Left kidney (tissue), 8 donors: ENCODE measurements at places on chromosomes 2 and 18.

GRCh38 chr18:43931439-43931838 lies 654.1 kb upstream of the SYT4 start:
- no peak for DNase-seq

DNA sequence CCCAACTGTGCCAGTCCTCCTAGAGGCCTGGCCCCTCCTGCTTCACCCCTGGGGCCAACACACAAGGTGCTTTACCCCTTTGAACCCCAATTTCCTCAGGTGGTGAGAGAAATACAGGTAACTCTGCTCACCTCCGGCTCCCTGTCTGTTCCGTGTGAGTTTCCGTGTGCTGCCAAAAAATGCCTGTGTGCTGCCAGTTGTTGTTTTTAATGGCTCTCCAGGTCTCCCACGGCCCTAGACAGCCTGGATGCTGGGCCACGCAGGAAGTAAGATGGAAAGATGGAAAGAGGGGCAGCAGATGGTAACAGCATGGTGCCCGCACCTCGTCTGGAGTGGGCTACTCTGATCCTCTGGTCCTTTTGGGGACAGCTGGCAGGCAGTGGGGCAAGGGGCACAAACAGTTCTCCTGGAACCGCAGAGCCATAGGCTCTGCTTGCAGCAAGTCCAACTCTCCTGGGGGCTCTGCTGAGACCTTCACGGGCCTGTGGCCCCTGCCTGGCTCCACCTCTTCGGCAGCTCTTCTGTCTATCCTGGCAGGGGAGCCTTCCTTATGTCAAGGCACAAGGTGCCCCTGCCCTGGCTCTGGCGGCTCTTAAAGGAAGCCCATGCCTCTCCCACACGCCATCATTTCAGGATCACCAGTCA lies 4.3 kb upstream of the ARHGEF4 start:
- DNase-seq, result no peak

GRCh38 chr2:144645083-144645778 lies 125.3 kb upstream of the ZEB2 start:
- no peak for DNase-seq

DNA sequence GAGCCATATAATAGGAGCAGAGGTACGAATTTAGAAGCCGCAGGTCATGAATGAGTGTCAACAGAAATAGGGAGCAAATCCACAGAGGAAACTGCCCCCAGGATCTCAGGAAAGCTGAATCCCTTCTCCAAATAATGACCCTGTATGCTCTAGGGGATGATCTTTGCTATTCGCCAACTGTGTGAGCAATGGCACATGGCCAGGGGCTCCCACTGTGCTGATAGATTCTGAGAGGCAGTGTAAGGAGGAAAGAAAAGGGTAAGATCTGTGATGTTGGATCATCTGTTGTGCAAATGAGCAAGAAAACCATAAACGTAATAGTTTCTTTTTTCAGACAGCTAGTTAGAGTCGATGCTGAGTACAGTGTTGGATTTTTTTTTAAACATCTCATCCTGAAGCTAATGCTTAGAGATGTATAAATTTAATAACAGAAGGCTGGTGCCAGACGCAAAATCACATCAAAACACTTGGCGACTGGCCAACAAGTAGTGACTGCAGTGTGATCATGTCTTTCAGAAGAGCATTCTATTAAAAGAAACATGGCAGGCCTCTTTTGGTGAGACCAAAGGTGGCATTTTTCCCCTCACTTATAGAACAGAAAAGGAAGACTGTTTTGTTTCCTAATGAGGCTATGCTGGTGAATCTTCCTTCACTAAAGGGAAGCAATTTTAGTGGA lies 77.4 kb downstream of the ABCA12 start:
- no peak for DNase-seq

- peak; percentile 11 for DNase-seq
These were observed 1.3 kb downstream of the PTPN2 start for GRCh38 chr18:12882453-12883371.

DNA sequence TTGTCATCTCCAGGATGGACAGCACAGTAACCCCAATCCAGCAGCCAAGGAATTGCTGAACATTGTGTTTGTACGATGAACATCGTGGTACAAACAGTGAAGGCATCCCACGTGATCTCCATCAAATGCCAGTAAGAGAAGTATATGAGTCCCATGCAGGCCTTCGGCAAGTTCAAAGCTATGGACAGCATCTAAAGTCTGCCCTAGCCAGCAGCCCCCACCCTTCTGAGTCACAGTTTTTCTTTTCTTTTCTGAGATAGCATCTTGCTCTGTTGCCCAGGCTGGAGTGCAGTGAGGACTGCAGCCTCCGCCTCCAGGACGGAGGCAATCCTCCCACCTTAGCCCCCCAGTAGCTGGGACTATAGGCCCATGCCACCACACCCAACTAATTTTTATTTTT lies 71.0 kb upstream of the SRD5A2 start:
- DNase-seq, result no peak

- DNase-seq, result no peak
These were observed 70.0 kb downstream of the SLC25A12 start for GRCh38 chr2:171824086-171824485.

DNA sequence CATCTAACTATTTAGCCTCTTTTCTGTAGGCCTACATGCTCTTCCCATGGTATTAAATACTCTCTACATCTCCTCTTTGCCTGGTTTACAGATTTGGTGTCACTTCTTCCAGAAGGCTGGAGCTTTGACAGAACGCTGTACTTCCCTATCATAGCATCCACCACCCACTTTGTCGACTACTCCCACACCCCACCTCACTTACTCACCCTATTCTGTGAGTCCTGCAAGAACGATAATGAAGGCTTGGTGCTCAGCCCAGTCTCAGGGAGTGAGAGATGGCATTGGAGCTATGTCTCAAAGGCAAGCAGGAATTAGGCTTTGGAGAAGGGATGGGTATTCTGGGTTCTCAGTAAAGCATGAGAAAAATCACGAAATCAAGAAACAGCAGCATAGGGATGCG lies 20.3 kb upstream of the KDM3A start:
- DNase-seq, result no peak

- no peak for DNase-seq
These were observed 506.6 kb downstream of the PLCL1 start for GRCh38 chr2:198311020-198311419.

DNA sequence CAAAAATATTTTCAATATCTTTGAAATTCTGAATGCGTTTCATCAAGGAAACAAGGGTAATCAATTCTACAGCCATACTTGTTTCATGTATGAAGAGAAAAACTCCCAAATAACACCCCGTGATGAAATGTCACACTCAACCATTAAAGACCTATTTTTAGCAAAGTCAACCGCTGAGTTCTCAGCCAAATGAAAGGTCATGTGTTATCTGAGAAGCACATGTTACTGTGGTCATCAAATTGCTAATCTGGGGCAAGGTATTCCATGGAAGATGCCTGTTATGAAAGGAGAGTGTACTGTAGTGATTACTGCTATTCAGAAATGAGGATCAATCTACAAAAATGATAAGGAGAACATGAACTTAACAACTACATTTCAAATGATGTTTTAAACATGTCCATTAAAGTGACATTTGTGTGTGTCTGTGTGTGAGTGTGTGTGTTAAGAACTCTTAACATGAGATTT lies 126.7 kb downstream of the BCL2 start:
- no peak for DNase-seq

- no peak for DNase-seq
These were observed 158.4 kb downstream of the BCL2 start for GRCh38 chr18:63161032-63161760.

DNA sequence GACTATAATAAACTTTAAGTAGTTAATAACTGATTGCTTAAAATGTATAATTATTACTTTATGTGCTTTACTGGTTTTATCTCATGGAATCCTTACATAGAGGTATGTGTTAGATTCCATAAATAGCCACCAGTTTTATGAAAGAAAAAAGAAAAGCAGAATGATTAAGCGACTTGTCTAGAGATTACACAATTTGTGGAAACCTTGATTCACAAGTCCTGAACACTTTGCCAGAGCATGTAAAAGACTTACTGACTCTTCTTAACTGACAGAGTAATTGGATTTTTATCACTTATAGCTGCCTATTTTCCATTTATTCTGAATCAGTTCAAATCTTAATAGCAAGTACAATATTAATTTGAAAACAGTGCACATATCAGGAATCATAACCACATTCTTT lies 448.7 kb upstream of the NETO1 start:
- no peak for DNase-seq

- no peak for DNase-seq
These were observed 334.0 kb upstream of the FSIP2 start for GRCh38 chr2:185404578-185404977.
